Smooth muscle cell of the pulmonary artery (primary cell): ENCODE measurements at places on chromosomes 16 and 17. TPM values are rescaled to one million over a fixed set of nuclear protein-coding genes. Genes with fewer than 3 reads are reported as not detected.

Gene MPV17L
- 0.78 and 2.1 TPM in 2 replicates for total RNA-seq

Gene ELMO3
- total RNA-seq: 0.26 and 0.76 TPM in 2 replicates

Gene CTRB1
- not detected in 2 replicates for total RNA-seq

Gene TMIGD1
- not detected in 2 replicates for total RNA-seq

Gene PRKCB
- total RNA-seq: 0.07 TPM in 1 of 2 replicates, not detected in the other

Gene RGS9
- total RNA-seq: 1.1 TPM in 2 replicates
